ENCODE measurements at places on chromosomes 6 and 20.

DNA sequence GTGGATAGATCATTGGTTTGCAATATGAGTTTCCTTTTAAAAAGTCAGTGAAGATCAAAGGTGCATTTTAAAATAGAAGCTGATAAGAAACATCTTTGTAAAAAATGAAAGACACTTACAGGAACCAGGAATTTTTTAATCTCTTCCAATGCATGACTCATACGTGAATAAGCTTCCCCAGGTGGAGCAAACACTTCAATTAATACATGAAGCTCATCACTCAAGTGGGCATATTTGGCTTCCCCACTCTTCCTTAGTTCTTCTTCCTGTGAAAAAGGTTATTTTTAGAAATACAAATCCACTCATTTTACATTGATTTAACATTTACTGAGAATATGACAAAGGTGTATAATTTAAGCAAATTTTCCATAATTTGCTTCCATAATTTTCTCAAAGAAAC lies 308.1 kb downstream of the KHDRBS2 start:
- no peak for DNase-seq

DNA sequence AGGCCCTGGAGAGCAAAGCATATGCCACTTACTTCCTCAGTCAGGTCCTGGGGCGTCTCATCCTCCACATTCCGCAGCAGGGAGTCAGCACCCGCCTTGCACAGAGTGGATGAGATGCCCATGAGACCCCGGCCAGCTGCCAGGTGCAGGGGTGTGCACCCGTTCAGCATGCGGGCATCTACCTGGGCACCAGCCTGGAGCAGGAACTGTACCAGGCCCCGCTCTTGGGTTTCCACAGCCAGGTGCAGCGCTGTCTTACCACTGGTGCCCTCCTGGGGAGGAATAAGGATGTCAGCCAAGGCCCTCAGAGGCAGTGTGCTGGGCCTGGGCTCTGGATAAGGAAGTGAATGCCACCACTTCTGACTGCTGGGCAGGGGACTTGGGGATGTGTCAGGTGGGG lies 2.7 kb upstream of the SLC35B2 start:
- no peak for DNase-seq

DNA sequence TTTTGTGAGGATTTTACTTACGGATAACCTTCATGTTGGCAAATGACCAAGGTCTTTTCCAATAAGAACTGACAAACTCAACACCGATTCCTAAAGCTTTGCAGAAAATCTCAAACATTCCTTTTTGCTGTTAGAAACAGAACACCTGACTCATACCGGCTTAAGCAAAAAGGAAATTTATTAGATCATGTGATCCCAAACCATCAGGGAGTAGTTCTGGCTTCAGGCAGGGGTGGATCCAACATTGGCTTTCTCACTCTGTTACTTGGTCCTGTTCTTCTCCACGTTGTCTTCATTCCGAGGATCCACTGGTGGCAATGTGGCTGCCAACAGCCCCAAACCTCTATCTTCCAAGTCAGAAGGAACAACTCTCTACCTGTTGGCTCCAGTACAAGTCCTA lies 95.9 kb upstream of the PMEPA1 start:
- no peak for DNase-seq

- no peak for DNase-seq
These were observed 84.1 kb downstream of the ZFAND3 start for GRCh38 chr6:37903351-37904340.

GRCh38 chr6:29723262-29723665 lies at the start of gene HLA-F:
HLA-F (plus strand) TSS chr6:29723434; CDS start chr6:29723464, 30 bp downstream.
- peak; percentile 88 for DNase-seq

DNA sequence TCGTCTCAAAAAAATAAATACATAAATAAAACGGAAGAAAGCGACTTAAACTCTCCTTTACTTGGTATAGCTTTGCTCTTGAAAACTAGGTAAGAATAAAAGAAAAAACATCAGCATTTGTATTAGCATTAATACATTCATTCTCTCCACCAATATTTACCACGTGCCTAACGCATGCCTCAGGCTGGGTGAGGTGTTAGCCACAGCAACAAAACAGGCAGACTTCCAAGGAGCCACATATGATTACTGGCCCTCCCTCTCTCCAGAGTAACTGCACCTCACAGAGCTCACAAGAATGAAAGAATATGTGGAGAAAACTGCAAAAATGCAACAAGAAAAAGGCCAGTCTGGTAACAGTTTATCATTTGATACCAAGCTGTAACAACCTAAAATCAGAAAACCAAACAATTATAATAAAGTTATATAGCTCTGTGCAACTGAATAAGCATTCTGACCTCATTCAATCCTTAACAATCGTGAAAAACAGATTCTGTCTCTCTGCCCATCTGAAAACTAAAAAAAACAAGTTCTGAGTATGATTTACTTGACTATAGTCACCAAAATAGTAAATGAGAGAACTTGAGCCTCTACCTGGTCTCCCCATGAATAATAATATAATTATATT lies 5.2 kb downstream of the NAPB start:
- no peak for DNase-seq

DNA sequence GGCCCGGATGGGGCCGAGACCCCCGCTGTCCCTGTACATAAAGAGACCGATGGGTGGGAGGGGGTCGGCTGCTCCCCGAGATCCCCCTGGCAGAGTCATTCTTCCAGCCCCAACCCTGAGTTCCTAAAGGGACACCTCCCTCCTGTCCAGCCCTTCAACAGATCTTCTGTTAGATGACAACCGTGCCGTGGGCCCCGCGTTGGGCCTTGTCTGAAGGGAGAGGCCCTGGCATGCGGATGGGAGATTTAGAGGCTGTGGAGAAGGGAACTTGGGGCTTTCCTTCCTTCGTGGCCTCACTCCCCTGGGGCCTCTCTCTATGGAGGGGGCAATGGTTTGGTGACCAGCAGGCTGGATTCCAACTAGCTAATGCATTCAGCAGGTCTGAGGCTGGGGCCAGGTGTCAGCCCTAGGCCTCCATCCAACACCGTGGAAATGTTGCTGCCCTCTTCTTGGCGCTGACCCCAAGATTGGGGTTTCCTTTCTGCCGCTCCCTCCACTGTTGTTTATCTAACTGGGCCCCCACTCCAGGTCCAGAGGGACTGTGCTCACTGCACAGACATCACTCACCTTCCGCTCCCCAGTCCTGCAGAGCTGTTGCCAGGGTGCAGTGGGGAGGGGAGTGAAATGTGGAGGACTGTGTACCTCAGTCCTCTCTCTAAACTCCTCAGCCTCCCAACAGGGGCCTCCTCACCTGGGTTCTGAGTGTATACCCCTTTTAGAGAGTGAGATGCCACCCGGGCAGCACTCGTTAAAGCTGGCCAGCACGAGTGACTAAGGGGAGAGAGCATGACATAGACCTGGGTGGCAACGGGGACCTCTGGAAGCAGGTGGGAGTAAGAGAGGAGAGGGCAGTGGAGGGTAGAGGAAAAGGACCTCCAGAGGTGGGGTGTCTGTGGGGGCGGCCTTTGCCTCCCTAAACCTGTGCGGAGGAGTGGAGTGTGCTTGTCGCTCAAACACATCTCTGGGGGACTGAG lies 6.7 kb downstream of the TMEM151B start:
- no peak for DNase-seq

- DNase-seq, result no peak
These were observed 53.0 kb upstream of the DST start for GRCh38 chr6:56695702-56696101.

DNA sequence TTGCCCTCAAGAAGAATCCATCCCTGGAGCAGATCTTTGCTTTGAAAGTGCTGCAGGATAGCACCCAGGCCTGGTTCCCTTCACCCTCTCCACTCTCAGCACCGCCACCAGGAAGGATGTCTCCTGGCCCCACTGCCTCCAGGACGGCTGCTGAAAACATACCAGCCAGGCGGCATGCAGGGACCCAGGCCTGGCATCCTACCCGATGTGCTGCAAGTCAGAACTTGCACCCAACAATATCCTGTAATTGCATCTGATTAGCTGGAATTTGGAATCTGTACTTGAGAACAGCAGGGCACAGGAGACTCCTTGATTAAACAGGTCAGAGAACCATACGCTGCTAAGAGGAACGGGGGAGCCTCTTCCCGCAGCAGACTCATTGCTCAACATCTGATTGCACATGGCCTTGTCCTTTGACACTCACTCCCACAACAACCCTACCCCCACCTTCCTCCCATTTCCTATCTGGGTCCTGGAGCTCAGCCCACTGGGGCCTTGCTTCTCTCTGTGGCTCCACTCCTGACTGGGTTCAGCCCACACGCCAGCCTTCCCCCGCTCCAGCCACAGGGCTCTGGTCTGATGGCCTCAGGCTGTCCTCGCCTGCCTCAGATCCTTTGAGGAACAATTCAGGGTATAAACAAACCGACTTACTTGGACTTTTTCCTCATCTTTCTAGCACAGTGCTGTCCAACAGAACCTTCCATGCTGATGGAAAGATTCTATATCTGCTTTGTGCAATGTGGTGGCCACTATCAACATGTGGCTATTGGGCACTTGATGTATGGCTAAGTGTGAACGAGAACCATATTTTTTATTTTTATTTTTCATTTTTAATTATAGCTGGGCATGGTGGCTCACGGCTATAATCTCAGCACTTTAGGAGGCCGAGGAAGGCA lies 78.0 kb downstream of the FGD2 start:
- DNase-seq, result no peak

GRCh38 chr6:115609111-115609510 lies 451.6 kb downstream of the FRK start:
- DNase-seq, result no peak

- no peak for DNase-seq
These were observed 8.8 kb upstream of the PARD6B start for GRCh38 chr20:50722424-50723155.

GRCh38 chr20:52619671-52620070 lies 352.5 kb upstream of the TSHZ2 start:
- no peak for DNase-seq

DNA sequence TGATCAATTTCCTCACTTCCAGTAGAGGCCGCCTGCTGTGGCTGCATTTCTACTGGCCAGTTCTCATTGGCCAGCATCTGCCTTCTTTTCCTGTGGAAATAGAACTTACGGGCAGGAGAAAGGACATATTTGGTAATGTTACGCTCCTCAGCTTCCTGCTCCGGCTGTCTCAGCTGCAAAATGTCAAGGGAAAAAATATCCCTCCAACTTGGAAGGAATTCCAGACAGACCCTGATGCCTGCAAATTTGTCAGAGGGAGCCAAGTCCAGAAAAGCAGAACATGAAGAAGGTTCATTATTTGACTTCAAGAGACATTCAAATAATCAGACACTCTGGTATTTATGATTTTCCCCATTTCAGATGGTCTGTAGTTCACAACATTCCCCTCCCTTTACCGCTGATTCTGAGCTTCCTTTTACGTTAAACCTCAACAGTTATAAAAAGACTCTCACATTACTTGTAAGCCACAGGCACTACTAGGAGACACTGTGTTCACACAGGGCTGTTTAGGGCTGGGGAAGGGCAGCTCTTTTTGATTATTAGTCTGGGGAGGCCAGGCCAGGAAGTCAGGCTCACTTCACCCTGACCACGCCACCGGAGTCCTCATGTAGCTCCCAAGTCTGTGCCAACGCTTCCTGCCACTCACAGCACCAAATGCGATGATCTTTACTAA lies 179.6 kb upstream of the CCN2 start:
- no peak for DNase-seq

GRCh38 chr20:60224914-60225313 lies 266.7 kb downstream of the CDH26 start:
- DNase-seq, result peak; percentile 32

DNA sequence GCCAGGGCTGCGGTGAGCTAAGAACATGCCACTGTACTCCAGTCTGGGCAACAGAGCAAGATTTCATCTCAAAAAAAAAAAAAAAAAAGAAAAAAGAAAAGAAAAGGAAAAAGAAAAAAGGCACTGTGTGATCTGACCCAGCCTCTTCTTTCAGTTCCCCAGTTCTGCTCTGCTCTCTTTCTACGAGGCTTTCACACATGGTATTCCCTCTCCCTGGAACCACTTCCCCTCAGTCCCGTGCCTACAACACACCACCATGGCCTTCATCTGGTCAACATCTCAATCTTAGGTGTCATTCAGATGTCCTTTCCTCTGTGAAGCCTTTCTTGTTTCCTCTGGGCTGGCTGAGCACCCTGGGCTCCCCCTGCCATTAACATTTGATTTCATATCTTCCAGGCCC lies 2.3 kb upstream of the DSN1 start:
- no peak for DNase-seq

DNA sequence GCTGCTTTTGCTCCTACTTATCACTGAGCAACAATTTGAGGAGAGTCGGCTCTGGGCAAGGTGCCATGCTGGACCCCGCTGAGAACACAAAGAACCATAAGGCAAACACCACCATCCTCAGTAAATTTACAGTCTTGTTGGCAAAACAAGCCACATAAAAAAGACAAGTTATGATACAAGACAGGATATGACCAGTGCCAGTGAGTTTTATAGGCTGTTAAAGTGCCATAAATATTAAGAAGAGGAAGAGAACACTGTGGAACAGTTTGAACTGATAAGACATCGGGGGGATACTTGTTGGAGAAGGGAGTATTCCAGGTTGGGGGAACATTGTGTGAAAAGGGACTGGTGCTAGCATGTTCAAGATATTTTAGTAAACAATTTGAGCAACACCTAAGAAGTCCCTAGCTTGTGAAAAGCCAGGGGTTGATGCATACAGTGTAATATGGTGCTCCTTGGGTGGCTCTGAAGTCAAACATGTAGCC lies 25.3 kb upstream of the RIPOR2 start:
- no peak for DNase-seq

GRCh38 chr20:55094353-55094861 lies 619.0 kb downstream of the DOK5 start:
- no peak for DNase-seq

- DNase-seq, result no peak
These were observed 7.7 kb upstream of the RALGAPA2 start for GRCh38 chr20:20720158-20720557.

DNA sequence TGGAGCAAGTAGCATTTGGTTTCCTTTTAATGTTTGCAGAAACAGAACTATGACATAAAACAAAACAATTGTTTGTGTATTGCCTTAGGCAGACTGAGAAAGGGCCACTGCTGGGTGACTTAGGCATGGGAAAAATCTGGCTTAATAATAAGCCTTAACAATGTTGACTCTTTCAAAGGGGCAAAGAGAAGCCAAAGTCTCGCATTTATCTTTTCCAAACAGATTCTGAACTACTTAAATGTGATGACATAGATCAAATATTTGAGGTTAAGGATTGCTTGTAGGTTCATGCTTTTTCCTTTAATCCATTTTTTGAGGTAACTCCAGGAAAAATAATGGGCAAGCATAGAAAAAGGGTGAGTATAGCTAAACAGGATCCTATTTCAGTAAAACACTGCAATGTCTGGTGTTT lies 39.6 kb downstream of the ADAT2 start:
- no peak for DNase-seq

DNA sequence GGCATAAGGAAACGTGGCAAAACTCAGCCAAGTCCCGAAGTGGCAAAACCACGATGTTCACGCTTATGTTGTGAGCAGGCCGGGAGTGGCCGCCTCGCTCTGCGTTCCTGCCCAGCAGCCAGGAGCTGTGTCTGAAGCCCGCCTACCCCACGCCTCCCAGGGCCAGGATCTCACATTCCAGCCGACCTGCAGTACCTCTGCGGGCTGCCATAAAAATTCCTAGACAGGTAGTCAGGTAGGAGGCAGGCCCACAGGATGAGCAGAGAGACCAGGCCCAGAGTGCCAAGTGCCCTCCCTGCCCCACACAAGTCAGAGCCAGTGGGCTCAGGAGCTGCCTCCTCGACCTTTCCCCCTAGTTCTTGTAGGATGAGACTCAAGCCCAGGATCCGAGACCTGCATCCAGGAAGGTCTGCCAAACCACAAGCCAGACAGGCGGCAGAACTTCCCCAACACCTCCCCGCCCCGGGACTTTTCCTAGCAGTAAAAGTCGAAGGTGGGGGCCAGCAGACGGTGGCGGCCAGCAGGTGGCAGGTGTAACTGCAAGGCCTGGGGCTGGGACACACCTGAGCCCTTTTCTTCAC lies 16.7 kb downstream of the PMEPA1 start:
- no peak for DNase-seq

Data from H54 (cell line).